ENCODE measurements at places on chromosomes 7 and 10.

DNA sequence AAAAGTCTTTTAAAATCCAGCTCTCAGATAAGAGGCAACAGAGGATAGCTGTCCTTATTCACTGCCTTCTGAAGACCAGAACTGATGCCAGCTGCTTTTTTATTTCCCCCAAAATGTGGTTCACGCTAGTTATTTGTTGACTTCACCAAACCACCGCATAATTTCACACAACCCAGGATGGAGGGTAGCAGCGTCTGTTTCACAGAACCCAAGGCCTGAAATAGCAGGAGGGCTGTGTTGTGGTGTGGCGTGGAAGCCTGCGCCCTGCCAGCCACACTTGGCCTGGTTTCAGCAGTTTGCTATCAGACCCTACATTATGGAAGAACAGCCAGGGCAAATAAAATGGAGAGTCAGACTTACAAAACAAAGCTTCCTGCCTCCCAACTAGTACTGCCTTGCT, 155.4 kb downstream of the DYNC1I1 start:
- DNase-seq: no peak

DNA sequence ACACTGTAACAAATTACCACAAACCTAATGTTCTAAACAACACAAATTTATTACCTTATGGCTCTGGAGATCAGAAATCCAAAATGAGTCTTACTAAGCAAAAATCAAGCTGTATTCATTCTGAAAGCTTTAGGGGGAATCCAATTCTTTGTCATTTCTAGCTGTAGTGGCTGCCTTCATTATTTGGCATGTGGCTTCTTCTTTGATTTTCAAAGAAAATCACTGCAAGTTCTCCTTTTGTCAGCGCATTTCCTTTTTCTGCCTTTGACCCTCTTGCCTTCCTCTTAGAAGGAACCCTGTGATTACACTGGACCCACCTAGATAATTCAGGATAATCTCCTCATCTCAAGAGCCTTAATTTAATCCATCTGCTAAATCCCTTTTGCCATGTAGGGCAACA, 36.9 kb downstream of the ZPBP start:
- no peak for DNase-seq

GRCh38 chr10:114286921-114287320, 47.9 kb downstream of the VWA2 start:
- no peak for DNase-seq

DNA sequence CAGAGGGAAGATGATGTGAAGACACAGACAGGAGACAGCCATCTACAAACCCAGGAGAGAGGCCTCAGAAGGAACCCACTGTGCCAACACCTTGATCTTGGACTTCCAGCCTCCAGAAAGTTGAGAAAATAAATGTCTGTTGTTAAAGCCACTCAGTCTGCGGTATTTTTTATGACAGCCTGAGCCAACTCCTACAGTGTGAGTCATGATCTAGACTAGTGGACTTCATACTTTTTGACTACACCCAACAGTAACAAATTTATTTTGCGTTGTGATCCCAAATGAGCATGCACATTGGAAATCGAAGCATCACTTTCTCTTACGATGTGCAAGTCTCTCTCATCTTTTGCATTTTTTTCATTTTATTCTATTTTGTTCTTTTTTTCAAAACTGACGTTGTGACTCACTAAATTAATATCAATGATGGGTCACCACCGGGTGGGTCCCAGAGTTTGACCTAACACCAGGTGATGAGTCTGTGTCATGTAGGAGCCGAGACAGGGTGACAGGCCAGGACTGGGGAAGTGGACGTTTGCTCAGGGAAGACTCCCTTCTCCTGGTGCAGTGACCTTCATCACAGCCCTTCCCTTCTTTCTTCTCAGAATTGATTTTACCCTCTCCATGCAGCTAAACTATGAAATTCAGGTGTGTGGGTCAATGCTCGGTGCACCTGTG, 28.9 kb downstream of the PHYH start:
- no peak for DNase-seq

GRCh38 chr10:5812283-5813090, 747 bp downstream of the GDI2 start:
- peak; percentile 29 for DNase-seq

DNA sequence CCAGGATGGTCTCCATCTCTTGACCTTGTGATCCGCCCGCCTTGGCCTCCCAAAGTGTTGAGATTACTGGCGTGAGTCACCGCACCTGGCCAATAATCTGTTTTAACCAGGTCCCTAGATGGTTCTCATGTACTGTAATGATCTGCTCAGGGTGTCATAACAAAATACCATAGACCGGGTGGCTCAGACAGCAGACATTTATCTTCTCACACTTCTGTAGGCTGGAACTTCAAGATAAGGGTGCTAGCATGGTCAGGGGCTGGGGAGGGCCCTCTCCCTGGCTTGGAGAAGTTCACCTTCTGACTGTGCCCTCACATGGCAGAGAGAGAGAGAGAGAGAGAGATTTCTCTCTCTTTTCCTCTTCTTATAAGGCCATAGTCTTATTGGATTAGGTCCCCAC, 279.4 kb upstream of the LYZL1 start:
- DNase-seq: no peak

GRCh38 chr7:125412890-125413665, 483.5 kb upstream of the POT1 start:
- DNase-seq: no peak

DNA sequence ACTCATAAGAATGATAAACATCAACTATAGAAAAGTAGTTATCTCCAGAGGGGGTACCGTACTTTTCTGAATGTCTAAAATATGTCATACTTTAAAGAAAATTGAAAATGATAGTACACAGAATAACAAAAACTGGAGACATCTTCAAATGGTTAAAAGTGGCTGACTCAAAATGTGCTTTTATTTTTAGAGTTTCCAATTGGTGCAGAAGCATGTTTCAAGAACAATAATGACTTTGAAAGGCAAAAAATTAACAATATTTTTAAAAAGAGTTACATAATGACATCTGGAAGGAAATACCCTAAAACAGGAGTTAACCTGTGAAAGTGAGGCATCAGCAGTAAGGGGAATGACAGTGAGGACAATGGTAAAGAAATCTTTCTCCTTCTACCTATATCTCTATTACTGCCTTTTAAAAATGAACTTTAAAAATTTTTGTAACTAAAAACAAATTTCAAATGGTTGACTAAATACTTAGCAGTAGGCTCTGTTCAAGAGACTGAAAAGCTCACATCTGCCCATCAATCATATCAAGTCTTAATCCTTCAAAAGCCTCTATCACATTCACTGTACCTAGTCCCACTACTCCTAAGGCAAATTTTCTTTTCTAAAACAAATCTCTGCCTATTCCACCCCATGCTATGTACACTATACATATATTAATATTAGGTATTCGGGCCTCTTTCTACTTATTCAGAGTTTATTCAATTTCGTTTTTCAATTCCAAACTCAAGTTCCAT, 3.0 kb downstream of the ASZ1 start:
- no peak for DNase-seq

DNA sequence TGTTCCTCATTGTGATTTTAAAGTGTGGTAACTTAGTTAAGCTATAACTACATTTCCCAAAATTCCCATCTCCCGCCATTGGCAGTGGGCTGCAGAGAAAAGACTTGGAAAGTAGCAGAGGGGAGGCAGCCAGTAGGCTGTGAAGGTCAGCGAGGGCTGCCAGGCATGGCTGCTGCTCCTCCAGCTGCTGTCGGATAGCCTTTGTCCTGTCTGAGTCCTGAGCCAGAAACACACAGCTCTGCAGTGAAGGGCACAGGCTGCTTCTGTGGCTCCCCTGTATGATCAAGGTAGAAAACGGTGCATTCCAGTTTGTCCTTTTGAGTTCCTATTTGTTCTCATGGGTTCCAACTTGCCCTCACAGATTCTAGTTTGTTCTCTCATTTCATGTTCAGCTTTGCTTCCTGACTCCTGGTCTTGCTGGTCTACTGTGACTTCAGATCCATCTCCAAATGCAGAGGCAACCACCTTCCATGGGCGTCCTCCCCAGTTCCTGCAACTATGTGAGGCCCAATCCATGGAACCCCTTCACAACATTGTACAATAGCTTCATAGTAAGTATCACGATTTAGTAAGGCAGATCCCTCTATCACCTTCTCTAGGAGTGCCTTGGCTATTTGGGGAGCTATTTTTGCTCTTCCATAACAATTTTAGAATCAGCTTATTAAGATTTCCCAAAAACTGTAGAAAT, 31.7 kb downstream of the SYPL1 start:
- DNase-seq: no peak

- no peak for DNase-seq
Observed at GRCh38 chr7:92161271-92161670, 17.7 kb downstream of the LRRD1 start.

DNA sequence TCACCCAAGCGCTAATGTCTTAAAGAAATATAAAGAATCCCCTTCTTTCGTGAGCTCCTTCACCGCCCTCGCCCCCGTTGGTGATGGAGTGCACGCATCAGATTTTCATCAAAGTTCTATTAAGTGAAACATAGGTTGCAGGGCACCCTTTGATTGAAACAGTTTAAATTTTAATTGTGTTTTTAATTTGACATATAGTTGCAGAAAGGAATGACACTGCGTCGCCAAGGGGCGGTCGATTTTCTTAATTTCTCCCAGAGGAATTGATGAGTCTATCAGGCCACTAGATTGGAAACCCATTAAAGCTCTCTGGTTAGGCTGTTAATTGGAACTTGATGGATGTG, 4.1 kb upstream of the HMX2 start:
- no peak for DNase-seq

DNA sequence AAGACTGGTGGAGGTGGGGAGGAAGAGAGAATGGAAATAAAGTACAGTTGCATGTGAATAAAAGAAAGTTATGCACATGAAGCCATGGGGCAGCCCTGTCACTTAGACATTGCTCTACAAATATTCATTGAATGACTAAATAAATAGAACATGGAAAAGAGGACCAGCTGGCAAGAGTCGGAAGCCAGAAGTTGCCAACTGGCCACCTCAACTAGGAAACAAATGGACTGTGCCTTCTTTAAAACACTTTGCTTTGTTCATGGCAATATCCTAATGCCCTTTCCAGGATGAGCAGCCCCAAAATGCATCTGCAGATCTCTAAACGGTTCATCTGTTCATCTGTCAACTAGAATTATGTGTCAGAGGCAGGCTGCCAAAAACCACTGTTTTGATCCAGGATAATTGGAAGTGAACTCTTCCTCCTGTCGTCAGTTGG, 157.3 kb downstream of the NOC3L start:
- DNase-seq: no peak

DNA sequence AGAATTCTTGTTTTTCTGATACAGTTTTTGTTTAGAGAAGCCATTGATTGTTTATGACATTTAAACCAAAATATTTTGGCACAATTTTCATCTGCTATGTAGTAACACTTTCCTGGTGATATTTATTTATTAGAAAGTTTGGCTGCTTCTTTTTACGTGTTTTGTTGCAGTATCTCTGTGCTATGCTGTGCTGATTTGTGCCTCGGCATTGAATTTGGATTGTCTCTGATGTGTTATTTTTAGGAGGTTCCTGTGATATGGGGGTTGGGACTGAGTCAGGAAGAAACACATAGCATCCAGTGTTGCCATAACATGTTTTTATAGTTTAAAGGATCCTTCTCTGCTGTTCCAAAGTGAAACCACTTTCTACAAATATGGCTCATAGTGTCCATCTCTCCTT, 1197.7 kb upstream of the LRRN3 start:
- no peak for DNase-seq

- DNase-seq: no peak
Observed at GRCh38 chr10:131636116-131636515, 264.7 kb upstream of the PPP2R2D start.

DNA sequence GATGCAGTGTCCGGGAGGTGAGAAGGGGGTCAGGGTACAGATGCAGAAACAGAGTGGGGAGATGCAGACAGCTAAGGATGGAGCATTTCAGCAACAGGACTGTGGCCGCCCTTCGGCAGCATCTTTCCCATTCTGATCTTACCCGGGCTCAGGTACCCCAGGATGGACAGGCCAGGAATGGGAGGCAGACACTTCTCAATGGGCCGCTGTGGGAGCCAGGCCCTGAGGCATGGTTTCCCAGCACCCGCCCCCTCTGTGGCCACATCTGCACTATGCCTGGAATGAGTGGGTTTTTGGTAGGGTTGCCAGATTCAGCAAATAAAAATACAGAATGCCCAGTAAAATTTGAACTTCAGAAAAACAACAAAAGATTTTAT, 105.2 kb upstream of the CTBP2 start:
- DNase-seq: no peak

DNA sequence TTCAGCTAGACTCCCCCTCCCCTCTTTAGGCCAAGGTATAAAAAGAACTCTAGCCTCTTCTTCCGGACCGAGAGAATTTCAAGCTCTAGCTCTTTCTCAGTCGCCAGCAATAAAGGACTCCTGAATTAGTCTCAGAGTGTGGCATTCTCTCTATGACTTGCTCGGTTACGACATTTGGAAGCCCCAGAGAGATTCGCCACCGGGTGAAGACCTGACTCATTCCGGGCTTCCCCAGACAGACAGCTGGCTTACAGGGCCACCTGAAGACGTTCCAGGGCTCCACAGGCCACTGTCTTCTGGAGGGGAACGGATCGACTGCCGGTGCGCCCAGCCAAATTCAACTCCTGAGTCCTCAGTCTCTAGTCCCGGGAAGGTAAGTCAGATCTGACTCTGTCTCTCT, at the start of gene AKR1B15:
Gene AKR1B15 (plus strand): TSS at position 234 of the 400 bp plus-strand sequence. CDS start 15,510 bp downstream, outside the sequence.
- DNase-seq: no peak

DNA sequence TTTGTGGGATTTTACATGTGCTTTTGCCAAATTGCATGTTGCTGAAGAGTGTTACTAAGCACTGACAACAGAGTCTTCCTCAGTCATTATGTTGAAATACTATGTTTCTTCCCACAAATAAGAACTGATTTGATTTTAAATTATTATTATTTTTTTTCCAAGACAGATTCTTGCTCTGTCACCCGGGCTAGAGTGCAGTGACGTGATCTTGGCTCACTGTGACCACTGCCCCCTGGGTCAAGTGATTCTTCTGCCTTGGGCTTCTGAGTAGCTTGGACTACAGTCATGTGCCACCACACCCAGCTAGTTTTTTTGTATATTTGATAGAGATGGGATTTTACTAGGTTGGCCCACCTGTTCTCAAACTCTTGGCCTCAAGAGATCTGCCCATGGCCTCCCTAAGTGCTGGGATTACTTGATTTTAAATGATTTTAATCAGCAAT, 42.3 kb downstream of the MINPP1 start:
- no peak for DNase-seq

DNA sequence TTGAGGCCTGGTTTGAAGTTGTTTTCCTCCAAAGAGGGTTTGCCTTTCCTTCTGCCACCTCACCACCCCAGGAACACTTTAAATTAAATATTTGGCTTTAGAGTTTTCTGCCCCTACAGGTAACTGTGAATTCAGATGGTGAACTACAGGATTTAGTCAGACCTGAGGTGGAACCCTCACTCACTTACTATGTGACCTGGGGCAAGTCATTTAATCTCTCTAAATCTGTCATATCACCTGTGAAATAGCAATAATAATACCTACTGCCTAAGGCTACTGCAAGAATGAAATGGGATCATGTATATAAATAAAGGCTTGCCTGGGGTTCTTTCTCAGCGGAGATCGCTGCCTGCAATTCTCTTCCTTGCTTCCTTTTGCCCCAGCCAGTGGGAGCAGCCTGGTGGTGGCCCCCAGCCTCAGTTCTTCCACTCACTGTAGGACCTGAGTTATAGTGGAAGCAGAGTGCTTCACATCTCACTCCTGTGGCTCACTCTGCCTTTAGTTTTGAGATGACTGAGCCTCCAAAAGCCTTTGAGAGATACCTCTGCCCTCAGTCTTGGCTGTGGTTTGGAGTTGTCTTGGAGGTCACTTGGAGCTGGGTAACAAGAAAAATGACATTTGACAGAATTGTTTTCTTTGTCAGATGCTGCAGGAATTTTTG, 6.1 kb upstream of the ANKRD2 start:
- no peak for DNase-seq

Data from stimulated activated CD8-positive, alpha-beta memory T cell treated with anti-CD3 and anti-CD28 coated beads, Interleukin-15, amount 100 ng/mL, for 4 hours (primary cell).